ENCODE measurements at places on chromosomes 7 and 10. TPM values are rescaled to one million over a fixed set of nuclear protein-coding genes. Genes with fewer than 3 reads are reported as not detected.

The GPER1 gene
- total RNA-seq, result 0.79 TPM

The TRPV5 gene
- not detected for total RNA-seq

The OR9A2 gene
- not detected for total RNA-seq

The HKDC1 gene
- not detected for total RNA-seq

The CDHR1 gene
- 0.05 TPM for total RNA-seq

The UMAD1 gene
- total RNA-seq, result 6.8 TPM

The PRR15 gene
- 0.30 TPM for total RNA-seq

The TMEM254 gene
- total RNA-seq, result 7.1 TPM

The GRM3 gene
- not detected for total RNA-seq

The ZNF33B gene
- 9.0 TPM for total RNA-seq

The CALN1 gene
- total RNA-seq, result not detected
